ENCODE measurements at places on chromosomes 1 and 21.

GRCh38 chr1:41653574-41653973, 169.1 kb upstream of the EDN2 start:
- DNase-seq = no peak

- no peak for DNase-seq
These were observed 2.7 kb downstream of the PLEKHA6 start for GRCh38 chr1:204356997-204357396.

- no peak for DNase-seq
These were observed 12.3 kb downstream of the STXBP3 start for GRCh38 chr1:108758796-108759195.

GRCh38 chr1:206909161-206909882, 12.1 kb downstream of the IL24 start:
- DNase-seq = no peak

DNA sequence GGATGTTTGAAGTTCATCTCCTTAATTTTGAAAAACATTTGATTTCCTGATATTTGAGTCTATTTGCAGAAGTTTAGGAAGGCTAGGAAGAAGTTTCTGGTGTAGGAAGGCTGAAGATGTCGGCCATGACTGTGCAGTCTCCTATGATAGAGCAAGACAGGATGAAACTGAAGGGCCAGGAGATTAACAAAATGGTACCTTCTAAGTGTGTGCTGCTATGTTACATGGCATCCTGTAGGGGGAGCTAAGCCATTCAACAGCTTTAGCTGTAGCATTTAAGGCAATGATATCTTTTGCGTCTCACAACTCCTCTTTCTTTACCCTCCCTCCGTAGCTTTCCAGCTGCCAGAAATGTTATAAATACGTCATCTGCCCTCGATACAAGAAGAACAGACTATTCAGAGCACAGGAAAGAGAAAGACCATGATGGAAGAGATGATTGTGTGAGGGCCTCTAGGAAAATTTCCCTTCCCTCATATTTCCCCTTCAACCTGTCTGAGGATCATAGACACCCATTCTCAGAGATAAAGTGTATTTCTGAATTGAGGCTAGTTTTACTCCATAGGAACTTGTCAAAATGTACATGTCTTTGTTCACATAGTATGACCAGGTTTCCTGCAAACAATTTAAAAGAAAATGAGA, 61.1 kb downstream of the XCL1 start:
- DNase-seq = no peak
